SJSA1 (cell line): ENCODE measurements at places on chromosomes 4 and X. TPM values are rescaled to one million over a fixed set of nuclear protein-coding genes. Genes with fewer than 3 reads are reported as not detected.

DNA sequence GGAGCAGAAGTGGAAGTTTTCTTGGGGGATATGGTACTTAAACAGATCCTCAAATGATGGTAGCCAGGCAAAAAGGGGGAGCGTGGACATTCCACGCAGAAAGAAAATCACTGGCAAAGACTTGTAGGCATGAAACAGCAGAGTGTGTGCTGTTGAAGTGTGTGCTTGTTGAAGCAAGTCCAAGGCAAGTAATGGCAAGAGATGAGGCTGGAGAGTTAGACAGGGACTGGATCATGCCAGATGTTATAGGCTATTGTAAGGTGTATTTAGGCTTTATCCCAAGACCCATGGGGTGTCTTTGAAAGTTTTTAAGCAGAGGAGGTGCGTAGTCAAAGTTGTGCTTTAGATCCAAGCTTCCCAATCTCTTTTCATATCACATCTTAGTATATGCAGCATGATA, 124.5 kb downstream of the MBNL3 start:
- no peak for DNase-seq
- no peak overlapping the region for H3K27ac ChIP-seq
- no peak overlapping the region for H3K4me3 ChIP-seq
- no peaks in the 10 kb centered on the region for H3K27me3 ChIP-seq

- no peaks in the 10 kb centered on the region for H3K36me3 ChIP-seq
- H3K4me1 ChIP-seq, result no peaks in the 10 kb centered on the region
- H3K4me3 ChIP-seq, result no peak overlapping the region
- DNase-seq, result no peak
- H3K27me3 ChIP-seq, result no peaks in the 10 kb centered on the region
These were observed 735.3 kb downstream of the PCDH18 start for GRCh38 chr4:136796953-136797352.

GRCh38 chr4:61011051-61011450, 189.1 kb upstream of the ADGRL3 start:
- H3K27me3 ChIP-seq, result no peaks in the 10 kb centered on the region
- no peak for DNase-seq
- H3K36me3 ChIP-seq, result no peaks in the 10 kb centered on the region
- no peaks in the 10 kb centered on the region for H3K4me1 ChIP-seq
- H3K27ac ChIP-seq, result no peak overlapping the region

GRCh38 chrX:39144323-39144722, 343.1 kb downstream of the MID1IP1 start:
- no peaks in the 10 kb centered on the region for H3K36me3 ChIP-seq
- H3K4me3 ChIP-seq, result no peak overlapping the region
- no peaks in the 10 kb centered on the region for H3K4me1 ChIP-seq
- DNase-seq, result no peak

DNA sequence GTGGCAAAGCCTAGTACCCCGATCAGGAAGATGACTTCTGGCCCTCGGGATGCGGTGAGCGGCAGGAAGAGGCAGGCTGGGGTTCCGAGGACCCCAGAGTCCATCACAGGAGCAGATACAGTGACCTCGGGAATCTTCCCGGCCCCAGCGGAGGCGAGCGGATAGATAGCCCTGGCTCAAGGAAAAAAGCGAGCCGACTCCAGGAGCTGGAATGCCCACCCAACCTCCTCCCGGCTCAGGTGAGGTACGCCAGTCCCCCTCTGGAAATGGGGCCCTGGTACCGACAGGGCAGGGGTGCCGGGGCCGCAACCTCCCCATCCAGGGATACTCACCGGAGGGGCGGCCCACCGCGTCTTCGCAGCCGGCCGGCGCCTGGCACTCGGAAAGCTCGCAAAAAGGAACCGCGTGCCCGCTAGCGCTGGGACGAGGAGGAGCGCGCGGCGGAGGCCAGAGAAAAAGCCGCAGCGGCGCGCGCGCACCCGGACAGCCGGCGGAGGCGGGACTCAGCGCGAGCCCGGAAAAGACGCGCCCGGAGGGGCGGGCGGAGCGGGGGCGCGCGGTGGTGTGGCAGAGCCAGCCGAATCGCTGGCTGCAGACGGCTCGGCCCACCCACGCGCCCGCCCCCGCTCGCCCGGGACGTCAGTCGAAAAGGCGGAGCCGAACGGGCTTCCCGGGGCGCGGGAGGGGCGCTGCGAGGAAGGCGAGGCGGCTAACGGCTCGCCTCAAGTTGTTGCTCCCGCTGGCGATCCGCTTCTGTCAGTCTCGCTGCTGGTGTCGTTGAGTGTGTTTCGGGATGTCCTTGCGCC, at the start of gene ACSL4:
TSS of gene ACSL4 (minus strand) at position 451 of the 806 bp plus-strand sequence. CDS start 49,894 bp downstream, outside the sequence.
- peaks cover 14% of the 10 kb centered on the region for H3K4me1 ChIP-seq
- peak; percentile 87 for DNase-seq
- H3K4me3 ChIP-seq, result peak within 1 kb of the TSS; percentile 71
- H3K36me3 ChIP-seq, result peaks cover 4% of the 10 kb centered on the region; the same call in 1 of the 2 replicates
- H3K27me3 ChIP-seq, result no peaks in the 10 kb centered on the region
- peak within 1 kb of the TSS; percentile 79 for H3K27ac ChIP-seq

DNA sequence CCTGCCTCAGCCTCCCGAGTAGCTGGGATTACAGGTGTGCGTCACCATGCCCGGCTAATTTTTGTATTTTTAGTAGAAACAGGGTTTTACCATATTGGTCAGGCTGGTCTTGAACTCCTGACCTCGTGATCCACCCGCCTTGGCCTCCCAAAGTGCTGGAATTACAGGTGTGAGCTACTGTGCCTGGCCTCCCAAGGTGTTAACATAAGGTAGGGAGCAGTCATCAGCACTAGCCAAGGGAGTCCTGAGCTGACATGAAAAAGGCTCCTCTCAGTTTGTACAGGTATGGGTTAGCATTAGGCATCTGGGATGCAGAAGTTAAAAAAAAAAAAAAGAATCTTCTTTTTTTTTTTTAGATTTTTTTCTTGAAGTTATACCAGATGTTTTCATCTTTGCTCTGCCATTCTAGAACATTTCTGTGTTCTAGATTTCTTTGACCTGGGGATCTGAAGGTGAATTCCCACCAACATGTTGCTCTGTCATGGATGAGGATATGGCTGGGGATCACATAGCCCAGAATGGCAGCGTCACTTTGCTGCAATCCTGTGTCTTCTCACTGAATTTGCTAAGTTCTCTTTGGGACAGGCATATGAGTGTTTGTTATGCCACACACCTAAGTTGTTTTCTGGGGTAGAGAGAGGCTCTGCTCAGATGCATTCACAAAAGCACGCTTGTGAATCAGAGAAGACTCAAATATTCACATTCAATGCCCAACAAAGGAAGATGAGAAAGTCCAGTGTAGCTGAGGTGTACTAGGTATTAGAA, 24.4 kb upstream of the PLA2G12A start:
- DNase-seq, result no peak
- no peak overlapping the region for H3K27ac ChIP-seq
- H3K4me3 ChIP-seq, result no peak overlapping the region

DNA sequence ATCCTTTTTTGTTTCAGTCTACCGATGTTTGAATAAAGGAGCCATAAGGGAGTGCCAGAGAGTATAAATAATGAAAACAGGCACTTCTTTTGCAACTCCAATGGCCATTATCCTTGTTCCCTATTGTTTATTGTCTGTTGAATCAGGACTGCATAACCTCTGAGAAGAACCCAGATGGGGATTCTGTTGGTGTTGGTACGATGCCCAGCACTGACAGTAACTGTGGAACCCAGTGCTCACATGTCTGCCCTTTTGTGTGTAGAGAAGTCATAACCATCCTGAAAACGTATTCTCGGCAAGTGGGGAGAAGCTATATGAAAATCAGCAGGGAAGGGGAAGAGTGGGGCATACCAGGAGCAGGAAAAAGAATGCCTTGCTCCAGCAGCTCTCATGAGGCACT, 195.1 kb upstream of the EDNRA start:
- no peaks in the 10 kb centered on the region for H3K36me3 ChIP-seq
- no peak for DNase-seq
- no peaks in the 10 kb centered on the region for H3K27me3 ChIP-seq

DNA sequence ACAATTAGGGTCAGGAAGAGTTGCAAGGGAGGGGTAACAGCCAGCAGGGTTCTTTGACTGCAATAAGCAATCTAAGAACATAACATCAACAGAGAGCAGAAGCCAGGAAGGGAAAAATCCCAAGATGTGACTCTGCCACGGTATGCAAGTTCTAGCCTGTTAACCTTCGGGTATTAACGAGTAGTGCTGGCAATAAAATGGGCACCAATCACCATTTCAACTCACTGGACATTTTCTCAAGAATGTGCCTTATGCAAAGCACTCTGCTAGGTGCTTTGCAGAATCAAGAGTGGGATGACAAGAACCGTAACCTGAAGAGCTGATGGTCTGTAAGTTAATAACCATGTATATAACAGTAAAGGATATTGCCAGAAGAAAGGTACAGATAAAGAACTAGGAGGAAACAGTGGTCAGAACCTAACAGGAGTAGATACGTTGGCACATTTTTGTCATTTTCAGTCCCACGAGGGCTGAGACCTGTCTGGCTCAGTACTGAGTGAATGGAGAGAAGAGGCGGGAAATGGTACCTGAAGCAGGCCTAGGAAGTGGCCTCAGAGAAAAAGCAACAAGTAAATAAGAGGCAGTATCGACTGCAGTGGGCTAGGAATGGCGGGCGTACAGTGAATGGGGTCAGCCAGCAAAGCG, 2.7 kb downstream of the ELOVL6 start:
- peaks cover 13% of the 10 kb centered on the region for H3K36me3 ChIP-seq
- DNase-seq, result no peak
- no peaks in the 10 kb centered on the region for H3K27me3 ChIP-seq

Gene ADH7
- total RNA-seq, result not detected in 2 replicates

DNA sequence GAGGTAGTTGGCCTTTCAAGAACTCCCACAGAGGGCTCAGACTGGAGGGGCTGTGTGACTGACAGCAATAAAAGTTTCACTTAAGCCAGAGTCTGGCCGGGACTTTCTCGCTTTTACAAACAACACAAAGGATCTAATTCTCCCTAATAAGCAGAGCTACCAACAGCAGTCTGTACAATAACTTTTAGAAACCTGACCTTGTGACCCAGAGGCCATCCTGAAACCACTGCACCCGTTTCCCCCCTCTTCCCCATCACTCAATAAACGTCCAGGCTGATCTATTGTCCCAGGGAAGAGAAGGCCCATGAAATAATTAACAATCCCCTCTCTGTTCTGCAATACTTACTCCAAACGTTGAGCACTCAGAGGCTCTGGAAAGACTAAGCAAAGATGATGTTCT, 442.4 kb downstream of the ZIC3 start:
- no peaks in the 10 kb centered on the region for H3K36me3 ChIP-seq
- no peaks in the 10 kb centered on the region for H3K4me1 ChIP-seq
- no peaks in the 10 kb centered on the region for H3K27me3 ChIP-seq
- H3K27ac ChIP-seq, result no peak overlapping the region
- no peak overlapping the region for H3K4me3 ChIP-seq
